AG08395 (cell line): ENCODE measurements at places on chromosomes 5 and 9.
A peak's percentile ranks its signal among the peaks of the same experiment; 100 is the strongest.

GRCh38 chr5:150046031-150046430 is 40.3 kb downstream of the CSF1R start:
- DNase-seq, result no peak

- peak; percentile 57 for DNase-seq
These were observed 243.3 kb downstream of the SEC61B start for GRCh38 chr9:99465231-99465907.

GRCh38 chr5:118960557-118960956 is 27.8 kb downstream of the DTWD2 start:
- no peak for DNase-seq

DNA sequence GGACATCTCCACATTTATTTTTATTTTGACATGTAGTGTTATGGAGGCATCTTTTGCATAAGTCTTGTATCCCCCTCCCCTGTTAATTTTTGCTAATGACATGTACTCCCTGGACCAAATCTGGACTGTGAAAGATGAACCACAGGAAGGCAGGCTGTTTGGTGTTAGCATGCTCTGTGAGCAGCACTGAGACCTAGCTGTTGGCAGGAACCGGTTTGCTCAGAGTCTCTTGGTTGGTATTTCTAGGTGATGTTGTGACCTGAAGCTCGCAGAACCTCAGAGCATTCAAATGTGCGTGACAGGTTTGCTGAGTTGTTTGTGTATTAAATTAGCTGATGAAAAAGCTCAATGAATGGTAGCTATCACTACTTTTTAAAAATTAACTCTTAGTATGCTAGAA is 53.6 kb upstream of the PHF2 start:
- DNase-seq, result no peak

DNA sequence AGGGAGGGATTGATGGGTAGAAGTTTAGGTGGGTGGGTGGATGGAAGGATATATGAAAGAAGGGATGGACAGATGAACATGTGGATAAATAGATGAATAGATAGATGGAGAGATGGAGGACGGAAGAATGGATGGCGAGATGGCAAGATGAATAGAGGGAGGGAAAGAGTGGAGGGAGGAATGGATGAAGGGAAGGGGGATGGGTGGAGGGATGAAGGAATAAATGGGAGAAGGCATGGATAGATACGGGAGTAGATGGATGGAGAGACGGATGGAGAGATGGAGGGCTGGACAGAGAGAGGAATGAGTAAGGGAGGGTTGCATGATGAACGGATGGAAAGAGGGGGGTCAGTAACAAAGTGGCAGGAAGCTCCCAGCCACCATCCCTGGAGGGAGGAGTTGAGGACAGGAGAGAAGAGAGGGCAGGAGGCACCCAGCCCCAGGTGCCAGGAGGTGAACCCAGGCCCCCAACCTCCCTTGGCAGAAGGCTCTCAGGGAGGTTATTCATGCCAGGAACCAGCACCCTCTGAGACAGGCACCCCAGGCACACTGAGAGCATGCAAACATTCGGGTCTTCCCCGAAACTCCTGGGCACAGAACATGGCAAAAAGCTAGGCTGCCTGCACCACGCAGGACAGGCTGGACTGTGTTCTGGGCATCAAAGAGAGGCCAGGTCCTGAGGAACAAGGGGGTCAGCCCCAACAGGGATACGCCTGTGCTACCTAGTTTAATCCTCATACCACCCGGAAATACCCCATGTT is 9.1 kb downstream of the SARDH start:
- DNase-seq, result no peak

GRCh38 chr5:180396926-180397325 is 43.8 kb upstream of the GFPT2 start:
- no peak for DNase-seq

DNA sequence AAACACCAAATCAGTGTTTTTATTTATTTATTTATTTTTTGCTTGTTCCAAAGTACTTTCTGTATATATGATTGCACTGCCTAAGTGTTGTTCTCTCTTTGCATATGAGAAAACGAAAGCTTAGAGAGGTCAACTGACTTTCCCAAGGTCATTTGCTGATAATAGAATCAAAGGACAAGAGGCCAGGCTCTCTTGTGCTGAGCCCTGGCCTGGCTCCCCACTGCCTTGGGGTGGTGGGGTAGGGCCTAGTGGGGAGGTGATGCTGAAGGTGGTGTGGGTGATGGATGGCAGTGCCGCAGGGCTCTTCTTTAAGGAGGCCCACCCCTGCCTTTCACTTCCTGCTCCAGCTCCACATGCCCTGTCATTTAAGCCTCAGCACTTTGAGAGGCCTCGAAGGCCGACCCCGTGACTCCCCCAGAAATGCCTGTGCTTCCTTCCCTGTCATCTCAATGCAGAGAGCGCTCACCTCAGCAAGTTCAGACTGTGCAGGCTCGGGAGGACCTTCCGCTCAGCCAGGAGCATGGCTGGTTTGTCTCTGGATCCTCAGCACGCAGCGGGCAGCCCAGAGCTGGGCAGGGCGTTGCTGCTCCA is 59.5 kb downstream of the SMIM23 start:
- DNase-seq, result no peak

- no peak for DNase-seq
These were observed 113.7 kb upstream of the ADAMTS16 start for GRCh38 chr5:5026409-5026785.

GRCh38 chr9:76796296-76796695 is 32.1 kb downstream of the PCA3 start:
- no peak for DNase-seq

DNA sequence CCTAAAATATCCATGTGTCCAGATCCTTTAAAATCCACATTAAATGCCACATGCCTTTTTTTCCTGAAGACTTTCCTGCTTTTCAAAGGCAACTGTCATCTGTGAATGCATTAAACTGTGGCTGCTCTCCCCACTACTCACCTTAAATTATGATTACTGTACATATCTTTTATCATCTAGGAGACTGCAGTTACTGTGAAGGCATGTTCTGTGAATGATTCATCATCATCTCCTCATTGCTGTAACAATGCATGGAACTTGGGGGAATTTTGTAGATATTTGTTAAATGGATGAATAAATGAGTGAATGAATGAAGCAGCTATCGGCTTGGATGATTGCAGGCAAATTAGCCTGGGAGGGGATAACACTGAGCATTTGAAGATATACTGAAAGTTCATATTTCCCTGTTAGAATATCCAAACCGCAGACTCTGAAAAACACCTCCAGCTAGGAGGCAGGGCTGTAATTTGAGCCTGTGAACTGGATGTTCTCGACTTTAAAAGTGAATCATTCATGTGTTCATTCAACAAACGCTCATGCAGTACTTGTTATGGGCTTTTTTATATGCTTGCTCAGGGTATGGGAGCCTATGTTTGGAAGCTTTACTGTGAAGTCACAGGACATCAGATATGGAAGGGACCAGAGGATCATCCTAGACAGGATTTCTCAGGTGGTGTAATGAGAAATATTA is 519.2 kb downstream of the KIF4B start:
- no peak for DNase-seq

DNA sequence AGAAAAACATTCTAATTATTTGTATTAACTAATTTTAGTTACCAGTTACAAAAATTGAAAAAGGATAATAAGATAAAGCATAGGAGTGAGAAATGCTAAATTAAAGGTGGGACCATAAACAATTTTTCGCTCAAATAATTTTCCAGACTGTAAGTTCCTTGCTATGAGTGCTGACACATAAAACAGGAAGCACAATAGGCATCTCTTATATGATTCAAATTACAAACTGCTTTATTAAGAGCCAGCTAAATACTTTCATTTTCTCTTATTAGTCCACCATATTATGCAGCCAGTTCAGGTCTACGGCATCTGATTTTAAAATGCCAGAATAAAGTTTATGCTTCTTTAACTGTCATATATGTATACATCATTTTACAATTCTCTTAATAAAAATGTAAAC is 4.4 kb downstream of the RC3H2 start:
- DNase-seq, result no peak

GRCh38 chr5:73061593-73061992 is 58.8 kb upstream of the TMEM171 start:
- no peak for DNase-seq

DNA sequence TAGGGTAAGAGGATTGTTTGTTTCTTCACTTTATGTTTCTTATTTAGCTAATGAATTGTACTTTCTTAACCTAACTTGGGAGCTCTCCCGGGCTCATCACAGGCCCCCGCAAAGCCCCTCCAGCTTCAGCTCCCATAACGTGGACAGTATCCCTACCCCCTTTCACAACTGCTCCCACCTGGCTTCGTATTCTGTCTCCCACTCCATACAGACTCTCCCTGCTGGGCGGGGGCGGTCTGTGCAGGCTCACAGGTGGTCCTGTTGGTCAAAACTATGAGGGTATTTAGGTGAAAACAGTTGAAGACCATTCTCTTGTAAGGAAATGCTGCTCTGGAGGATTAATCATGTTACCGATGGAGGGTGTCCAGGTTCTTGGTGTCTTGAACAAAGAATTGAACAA is 805.3 kb downstream of the SEMA5A start:
- DNase-seq, result no peak

DNA sequence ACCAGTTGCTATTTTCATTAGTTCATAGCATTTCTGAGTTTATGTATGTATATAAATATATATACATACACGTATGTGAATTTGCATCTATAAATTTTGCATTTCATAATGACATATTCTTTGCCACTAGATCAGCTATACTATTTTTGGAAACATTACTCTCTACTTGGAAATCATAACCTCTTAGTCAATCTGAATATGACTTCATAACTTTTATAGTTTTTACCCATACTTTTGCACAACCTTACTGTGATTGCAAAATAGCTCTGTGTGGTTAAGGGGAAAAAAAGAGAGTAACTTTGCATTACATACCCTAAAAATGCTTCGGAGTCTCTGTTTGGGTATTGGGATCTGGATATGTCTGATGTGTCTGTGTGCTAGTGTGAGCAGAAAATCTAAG is 44.9 kb upstream of the ADAMTSL1 start:
- DNase-seq, result no peak

- DNase-seq, result peak; percentile 45
These were observed 41.4 kb upstream of the DAB2IP start for GRCh38 chr9:121609822-121610637.

- no peak for DNase-seq
These were observed 127.4 kb downstream of the SCAMP1 start for GRCh38 chr5:78487846-78488245.
